Stimulated activated CD4-positive, alpha-beta T cell treated with anti-CD3 and anti-CD28 coated beads, Interleukin-1b, Interleukin-23, amount 100 ng/mL, for 24 hours (primary cell): ENCODE measurements at places on chromosomes 2 and 18.

DNA sequence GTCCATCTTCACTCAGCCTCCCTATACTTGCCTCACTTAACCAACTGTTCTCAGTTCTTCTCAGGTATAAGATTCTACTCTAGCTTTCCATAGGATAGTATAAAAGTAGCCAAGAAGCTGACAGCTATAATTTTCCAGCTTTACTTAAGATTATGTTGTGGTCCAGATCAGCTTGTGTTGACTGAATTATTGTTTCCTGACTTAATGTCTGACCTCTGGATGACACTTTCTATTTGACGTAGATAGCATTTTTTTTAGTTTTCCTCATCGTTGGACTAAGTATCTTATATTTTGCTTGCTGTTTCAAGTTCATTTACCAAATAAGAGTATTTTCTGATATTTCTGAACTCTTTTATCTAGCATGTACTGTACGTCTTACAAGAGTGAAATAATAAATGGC lies 1272.5 kb upstream of the CDH2 start:
- no peak for DNase-seq

GRCh38 chr18:9516437-9517064 lies 41.2 kb downstream of the RALBP1 start:
- no peak for DNase-seq

DNA sequence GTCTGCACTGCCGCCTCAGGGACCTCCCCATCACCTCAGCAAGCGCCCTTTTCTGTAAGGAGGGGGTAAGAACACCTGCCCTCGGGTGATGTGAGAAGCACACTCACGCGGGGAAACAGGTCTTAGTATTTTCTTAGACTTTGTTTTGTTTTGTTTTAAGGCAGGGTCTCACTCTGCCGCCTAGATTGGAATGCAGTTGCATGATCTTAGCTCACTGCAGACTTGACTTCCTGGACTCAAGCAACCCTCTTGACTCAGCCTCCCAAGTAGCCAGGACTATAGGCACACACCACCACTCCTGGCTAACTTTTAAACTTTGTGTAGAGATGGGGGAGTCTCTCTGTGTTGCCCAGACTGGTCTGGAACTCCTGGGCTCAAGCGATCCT lies 37.1 kb downstream of the RAMP1 start:
- DNase-seq: no peak

DNA sequence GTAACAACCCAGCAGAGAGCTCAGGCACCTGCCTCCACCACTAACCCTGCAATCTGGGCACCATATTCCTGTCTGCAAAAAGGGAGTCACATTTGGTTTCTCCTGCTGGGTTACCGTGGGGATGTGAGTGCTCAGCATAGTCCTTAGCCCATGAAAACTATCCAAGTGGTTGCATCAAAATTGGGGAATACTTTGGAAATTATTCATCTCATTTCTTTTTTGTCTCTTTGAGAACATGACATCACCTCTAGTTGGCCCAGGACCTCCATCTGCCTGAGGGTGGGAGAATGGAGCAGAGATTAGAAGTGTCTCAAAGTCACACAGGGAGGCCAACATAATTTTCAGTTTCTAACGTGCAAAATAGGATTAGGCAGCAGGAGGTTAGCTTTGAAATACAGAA lies 19.3 kb upstream of the SPP2 start:
- no peak for DNase-seq

DNA sequence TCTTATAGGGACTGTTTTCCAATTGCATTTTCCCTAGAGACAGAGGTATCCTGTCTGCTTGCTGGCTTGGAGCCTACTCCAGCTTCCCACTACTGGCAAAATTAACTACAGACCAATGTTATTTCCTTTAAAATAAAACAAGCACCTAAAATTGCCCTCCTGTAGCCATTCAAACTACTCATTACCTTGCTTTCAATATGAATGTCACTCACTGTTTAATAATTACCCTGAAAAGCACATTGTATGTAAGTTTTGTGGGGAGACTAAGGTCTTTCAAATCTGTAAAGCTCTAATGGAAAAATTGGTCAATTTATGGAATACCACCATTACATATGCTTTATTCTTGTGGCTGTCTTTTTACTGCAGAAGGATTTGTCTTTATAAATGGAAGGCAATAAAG lies 87.3 kb downstream of the DOCK10 start:
- no peak for DNase-seq

DNA sequence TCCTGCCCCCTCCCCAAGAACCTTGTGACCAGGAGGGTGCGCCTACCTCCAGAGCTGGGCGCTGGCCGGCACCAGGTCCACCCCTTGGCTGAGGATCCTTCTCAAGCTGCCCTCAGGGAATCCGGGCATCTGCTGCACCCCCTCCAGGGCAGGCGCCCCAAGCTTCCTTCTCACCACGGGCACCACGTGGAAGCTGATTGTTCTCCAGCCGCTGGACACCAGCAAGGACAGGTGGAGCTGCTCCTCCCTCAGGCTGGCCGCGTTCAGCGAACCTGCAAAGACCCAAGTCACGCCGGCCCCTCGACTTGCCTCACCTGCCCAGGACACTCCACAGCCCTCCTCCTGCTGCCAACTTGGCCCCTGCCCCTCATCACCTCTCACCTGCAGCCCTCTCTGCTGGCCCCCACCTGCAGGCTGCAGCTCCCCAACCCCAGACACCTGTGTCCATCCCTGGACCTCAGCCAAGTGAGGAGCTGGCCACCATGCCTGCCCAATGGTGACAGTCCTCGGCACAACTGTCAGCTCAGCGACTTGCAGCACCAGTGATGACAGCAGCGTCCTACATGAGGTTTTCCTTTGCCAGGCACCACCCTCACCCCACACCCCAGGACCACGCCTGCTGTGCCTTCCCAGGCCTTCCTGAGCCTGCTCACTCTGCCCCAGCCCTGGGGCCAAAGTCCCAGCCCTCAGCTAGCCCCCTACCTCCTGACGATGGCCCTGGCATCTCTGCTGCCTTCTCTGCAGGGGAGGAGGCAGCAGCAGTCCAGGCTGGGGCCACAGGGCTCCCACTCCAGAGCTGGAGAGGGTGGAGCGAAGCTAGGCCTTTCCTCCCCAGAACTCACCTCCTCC lies 4.2 kb downstream of the MAB21L4 start:
- DNase-seq: no peak

- no peak for DNase-seq
Measured at GRCh38 chr2:222526480-222527277, 102.3 kb downstream of the SGPP2 start.

DNA sequence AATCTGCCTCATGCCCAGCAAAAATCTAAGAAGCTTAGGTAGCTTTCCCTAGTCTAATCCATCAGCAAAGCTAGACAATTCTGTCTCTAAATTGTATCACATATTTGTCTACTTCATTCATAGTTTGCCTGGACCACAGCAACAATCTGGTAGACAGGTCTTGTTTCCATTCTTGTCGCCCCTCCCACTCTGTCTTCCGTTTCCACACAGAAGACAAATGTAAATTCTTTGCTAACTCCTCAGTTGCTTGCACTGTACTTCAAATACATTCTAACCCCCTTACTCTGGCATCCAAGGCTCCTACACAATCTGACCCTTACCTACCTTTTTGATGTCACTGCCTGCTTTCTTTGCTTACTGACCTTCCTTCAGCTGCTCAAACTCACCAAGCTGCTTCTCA lies 40.1 kb downstream of the THUMPD2 start:
- no peak for DNase-seq

- no peak for DNase-seq
Measured at GRCh38 chr18:13241083-13241892, 22.7 kb downstream of the LDLRAD4 start.

GRCh38 chr2:217438821-217439220 lies 564.0 kb downstream of the TNS1 start:
- DNase-seq: no peak

- no peak for DNase-seq
Measured at GRCh38 chr18:33838054-33838453, 260.0 kb downstream of the ASXL3 start.

DNA sequence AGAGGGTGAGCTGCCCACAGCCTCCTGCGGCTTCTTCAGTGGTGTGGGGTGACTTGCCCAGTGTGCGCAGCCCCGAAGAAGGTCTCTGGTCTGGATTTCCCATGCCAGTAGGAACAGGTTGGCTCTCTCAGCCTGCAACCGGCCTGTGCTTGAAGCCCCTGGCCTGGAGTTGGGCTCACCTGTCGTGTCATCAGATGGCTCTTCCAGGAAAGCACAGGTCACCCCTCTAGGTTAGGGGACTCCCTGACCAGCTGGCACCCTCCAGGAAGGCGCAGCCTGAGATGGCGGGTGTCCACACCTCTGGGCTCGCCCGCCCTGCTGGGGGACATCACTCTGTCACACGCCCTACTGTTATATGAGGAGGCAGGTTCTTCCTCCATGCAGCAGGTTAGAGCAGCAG lies 179.8 kb downstream of the SEPTIN10 start:
- no peak for DNase-seq

DNA sequence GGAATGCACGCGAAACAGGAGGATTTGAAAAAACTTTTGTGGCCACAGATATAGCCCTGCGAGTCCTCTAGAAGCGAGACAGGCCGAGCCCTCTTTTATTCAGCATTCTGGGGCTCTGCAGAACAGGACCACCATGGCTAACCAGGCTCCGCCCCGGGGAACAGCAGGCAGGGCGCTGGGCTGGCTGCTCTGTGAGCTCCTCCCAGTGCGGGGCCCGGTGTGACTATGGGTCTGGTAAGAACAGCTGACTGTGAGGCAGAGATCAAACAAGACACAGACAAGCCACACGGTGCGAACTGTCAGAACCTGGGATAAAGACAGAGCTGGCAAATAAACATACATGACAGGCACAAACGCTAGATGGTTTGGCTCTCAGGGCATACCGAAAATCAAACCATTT lies 15.5 kb downstream of the PXDN start:
- no peak for DNase-seq

- DNase-seq: no peak
Measured at GRCh38 chr2:46774499-46775228, 140.9 kb downstream of the MCFD2 start.

DNA sequence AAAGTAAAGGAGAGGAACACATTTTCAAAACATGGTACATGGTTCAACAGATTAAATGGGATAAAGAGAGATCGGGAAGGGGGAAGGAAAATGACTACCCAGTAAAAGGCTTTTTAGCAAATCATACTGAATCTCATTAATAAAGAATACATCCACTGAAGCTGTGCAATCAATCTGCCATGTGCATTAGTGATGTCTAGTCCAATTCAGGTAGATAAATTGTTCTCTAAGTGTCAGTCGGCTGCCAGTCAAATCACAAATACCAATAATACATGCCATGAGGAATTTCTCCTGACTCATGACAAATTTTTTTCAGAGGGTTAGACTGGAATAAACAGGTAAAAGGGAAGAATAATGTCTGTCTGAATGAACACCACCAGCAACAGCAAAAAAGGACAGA lies 22.6 kb downstream of the NYAP2 start:
- no peak for DNase-seq

- DNase-seq: no peak
Measured at GRCh38 chr2:134549104-134549503, 169.7 kb downstream of the TMEM163 start.

DNA sequence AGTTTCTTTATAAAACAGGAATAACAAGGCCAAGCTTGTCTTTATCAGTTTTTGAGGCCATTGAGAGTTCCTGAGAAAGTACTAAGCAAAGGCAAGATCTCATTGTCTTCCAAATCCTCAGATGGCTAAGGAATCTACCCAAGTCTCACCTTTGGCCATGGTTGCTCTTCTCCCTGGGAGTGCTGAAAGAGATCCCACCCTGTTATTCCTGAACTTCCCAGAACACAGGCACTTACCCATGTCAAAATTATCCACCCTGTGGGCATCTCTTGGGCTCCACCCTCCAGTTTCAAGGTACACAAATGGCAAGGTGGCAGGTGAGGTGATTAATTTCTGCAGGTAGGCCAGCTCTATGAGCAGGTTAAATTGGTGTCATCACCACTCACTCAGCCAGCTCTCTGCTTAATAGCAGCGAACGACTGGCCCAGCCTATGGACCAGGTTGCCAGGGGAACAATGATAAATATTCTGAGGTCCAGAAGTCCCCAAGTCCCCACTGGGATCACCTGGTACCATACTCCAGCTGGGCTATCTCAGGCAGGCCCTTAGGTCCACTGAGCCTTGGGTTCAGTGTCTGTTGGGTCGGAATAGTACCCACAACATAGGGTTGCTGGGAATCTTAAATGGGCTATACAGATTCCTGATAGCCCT lies 2.3 kb upstream of the SPRED2 start:
- no peak for DNase-seq

GRCh38 chr2:8575038-8575833 lies 106.6 kb upstream of the ID2 start:
- no peak for DNase-seq

- DNase-seq: no peak
Measured at GRCh38 chr2:238425979-238426567, 654 bp upstream of the ASB1 start.

DNA sequence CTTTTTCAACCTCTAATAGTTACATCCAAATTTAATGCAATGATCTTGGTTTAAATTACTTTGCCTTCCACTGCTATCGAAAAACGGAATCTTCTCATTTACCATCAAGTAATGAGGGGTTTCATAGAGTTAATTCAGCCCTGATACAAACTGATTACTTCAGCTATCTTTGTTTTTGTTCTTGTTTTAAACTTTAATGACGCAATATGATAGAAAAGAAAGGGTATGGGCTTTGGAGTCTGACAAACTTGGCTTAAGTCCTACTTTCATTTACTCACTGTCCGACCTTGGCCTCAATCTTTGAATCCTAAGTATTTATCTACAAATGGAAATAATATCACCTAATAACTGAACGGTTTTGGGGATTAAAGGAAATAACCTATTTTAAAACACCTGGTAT lies 16.1 kb downstream of the ADAM17 start:
- no peak for DNase-seq

GRCh38 chr2:95044601-95045000 lies 19.1 kb downstream of the MAL start:
- no peak for DNase-seq

GRCh38 chr2:202818321-202818720 lies 53.2 kb downstream of the ICA1L start:
- DNase-seq: no peak

DNA sequence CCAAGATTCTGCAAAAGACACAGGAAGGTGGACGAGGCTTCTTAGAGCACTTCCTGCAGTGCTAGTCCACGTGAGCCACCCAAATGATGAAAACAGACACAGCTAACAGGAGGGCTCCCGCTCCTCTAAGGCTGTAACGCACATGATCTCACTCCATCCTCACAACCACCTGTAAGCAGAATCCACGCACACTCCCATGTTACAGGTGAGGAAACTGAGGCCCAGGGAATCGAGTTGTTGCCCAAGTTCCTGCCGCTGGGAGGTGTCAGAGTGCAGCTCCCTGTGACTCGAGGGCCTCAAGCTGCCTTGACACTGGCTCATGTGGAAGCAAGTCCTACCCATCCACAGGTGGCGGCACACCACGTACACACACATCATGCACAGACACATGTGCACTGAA lies 4.4 kb downstream of the DNMT3A start:
- DNase-seq: no peak

- no peak for DNase-seq
Measured at GRCh38 chr2:182897137-182897536, 30.7 kb upstream of the FRZB start.

GRCh38 chr18:79645291-79645983 lies 34.2 kb upstream of the CTDP1 start:
- no peak for DNase-seq

GRCh38 chr18:73551211-73551610 lies 596.4 kb downstream of the FBXO15 start:
- no peak for DNase-seq

GRCh38 chr18:33733376-33733775 lies 155.4 kb downstream of the ASXL3 start:
- DNase-seq: no peak

- DNase-seq: no peak
Measured at GRCh38 chr2:43480874-43481273, 115.0 kb downstream of the THADA start.

- DNase-seq: no peak
Measured at GRCh38 chr2:120955427-120955826, 219.8 kb downstream of the GLI2 start.

- no peak for DNase-seq
Measured at GRCh38 chr2:151860613-151861146, 32.5 kb upstream of the ARL5A start.
